ENCODE measurements at places on chromosomes 13 and 19.

- DNase-seq, result no peak
Observed at GRCh38 chr13:30965380-30965779, 32.9 kb downstream of the TEX26 start.

- DNase-seq, result no peak
Observed at GRCh38 chr13:106423530-106423929, 111.9 kb downstream of the EFNB2 start.

DNA sequence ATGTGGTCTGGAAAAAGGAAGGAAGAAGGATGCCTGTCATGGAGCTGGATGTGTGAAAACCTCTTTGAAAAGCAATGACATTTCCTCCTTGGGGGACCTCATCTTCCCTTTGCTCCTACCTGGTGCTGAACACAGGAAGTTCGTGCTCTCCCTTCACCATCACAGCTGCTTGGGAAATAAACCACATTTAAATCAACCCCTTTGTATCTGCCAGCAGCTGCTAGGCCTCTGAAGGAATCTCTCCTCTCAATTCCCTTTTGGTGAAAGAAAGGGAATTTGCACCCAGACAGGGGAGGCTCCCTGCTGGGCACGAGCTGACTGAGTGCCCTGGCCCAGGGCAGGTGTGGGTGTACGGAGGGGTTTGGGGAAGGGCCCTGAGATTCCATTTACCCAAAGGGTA lies 437.7 kb downstream of the TSHZ3 start:
- no peak for DNase-seq

GRCh38 chr19:3625996-3626472 lies 556 bp downstream of the CACTIN start:
- DNase-seq, result no peak

DNA sequence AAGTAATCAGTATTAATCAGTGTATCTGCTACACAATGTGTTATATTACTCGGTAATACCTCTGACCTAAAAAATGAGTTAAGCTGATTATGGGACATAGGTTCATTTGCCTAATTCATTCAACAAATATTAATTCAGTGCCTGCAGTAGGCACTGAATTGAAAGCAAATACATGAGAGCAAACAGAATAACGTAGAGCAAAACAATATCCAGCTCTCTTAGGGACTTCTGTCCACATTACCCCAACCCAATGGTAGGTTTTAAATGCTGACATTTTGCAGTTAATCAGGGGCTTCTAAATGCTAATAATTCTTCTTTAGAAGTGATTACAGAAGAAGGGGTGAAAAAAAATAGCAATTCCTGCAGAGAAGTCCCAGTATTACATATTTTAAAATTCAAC lies 4.9 kb downstream of the RCBTB2 start:
- DNase-seq, result peak; percentile 12

GRCh38 chr19:15048885-15049541 lies at the start of gene CASP14:
Gene CASP14, plus strand, starts transcription at chr19:15049480. Its CDS starts 2,772 bp downstream, at chr19:15052252.
- DNase-seq, result no peak

- DNase-seq, result no peak
Observed at GRCh38 chr13:46607768-46608564, 55.0 kb downstream of the LRCH1 start.
